ENCODE measurements at places on chromosomes 16 and 17.

DNA sequence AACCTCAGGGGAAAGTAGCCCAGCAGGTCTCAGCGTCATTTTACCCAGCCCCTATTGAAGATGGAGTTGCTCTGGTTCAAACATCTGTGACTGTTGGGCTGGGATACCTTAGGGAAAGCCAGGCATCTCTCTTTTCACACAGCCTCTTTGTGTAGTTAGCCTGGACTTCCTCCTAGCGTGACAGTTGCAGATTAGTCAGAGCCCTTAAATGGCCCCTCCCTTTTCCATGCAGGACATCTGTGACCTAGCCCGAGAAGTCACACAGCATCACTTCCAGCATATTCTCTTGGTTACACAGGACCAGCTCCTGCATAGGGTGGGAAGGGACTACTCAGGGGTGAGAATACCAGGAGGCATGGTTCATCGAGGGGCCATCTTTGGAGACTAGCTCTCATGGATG is 375.0 kb upstream of the RBFOX1 start:
- no peak for DNase-seq

GRCh38 chr16:4891097-4891885 is 44.0 kb downstream of the UBN1 start:
- no peak for DNase-seq

GRCh38 chr17:53134548-53134947 is 688.2 kb upstream of the KIF2B start:
- no peak for DNase-seq

GRCh38 chr17:18018411-18018921 is 20.5 kb downstream of the ATPAF2 start:
- DNase-seq, result no peak

DNA sequence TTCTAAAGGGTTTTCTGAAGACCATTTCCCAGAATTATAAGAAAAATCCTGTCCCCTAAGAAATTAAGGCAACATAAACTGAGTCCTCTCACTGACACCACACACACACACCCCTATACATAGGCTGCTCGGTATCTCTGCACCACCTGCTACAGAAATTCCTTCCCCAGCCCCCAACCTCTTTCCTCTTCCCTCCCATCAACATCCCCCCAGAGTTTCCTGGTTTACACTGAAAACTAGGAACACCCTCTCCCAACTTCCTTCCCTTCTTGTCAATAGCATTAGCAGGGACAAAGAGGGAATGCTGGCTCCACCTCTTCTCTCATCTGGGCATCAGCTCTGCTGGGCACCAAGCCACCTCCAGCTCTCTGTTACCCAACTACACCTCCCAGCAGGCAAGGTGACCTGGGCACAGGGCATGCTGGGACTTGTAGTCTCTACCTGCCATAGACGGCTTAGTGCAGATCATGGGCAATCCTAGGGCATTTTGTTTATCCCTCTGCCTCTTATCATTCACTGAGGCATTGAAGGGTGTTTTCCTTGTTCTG is 15.7 kb downstream of the CAVIN1 start:
- DNase-seq, result peak; percentile 58

DNA sequence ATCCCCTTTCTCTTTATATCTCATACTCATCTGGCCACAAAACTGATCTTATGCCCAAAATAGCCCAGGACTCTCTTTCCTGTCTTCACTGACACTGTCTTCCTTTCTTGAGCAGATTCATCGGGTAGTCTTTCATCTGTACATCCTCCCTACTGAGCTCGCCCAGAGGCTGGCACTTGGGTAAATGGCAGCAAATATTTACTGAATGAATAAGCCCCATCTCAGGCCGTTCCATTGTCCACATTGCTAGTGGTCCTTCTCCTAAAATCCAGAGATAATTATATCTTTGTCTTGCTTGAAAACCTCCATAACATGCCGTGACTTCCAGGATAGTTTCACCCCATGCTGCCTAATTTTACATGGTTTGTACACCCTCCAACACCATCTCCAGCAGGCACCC is 158.1 kb upstream of the SDK2 start:
- DNase-seq, result no peak

DNA sequence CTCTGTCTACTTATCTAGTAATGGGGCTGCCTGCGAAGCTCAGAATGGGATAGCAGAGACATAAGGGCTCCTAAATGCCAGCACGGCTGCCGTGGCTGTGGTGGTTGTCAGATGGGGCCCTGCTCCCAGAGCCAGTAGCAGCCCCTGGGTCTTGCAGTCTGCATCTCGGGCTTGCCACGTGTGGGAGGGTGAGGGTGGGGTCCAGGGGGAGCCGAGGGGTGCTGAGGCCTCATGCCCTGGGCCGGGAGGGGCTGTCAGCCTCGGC is 88.8 kb upstream of the GSE1 start:
- no peak for DNase-seq

GRCh38 chr17:64091116-64091515 is 38.8 kb downstream of the ERN1 start:
- no peak for DNase-seq

- DNase-seq, result no peak
Measured at GRCh38 chr17:76304226-76305134, 3.6 kb downstream of the QRICH2 start.

Measured in stimulated activated CD4-positive, alpha-beta T cell treated with anti-CD3 and anti-CD28 coated beads, Interleukin-4, amount 100 ng/mL, for 1 hour (primary cell).